AG08396 (cell line): ENCODE measurements at places on chromosomes 1 and 21.

DNA sequence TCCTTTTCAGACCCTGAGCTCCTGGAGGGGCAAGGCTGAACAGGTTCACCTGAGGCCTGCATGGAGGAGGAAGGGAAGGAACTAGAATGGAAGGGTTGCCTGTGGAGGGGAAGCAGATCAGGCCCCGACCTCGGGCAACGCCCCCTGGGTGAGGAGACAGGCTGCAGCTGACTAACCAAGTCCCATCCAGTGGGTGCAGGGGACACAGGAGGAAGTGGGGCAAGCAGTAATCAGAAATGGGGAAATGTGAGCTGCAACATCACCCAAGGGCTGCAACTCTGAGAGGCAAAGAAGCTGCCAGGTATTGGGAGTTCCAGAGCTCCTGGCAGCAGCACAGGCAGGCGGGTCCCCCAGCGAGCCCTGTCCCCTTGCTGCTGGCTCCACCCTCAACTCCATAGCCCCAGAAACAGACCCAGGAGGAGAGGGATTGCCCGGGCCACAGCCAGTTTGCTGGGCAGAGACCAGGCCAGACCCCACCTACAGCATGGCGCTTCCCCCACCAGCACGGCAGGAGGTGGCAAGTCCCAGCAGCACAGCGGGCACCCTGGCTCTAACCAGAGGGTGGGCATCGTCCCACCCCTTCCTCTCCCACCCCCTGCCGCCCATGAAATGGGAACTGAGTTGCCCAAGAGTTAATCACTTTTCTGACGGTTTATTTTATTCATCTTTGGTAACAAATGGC is 38.5 kb downstream of the MRPL37 start:
- no peak for DNase-seq

GRCh38 chr1:167683226-167683625 is 38.6 kb upstream of the MPZL1 start:
- DNase-seq = no peak

GRCh38 chr1:183039985-183040447 is 16.8 kb downstream of the LAMC1 start:
- DNase-seq = peak; percentile 28

GRCh38 chr1:178993559-178993958 is 32.1 kb upstream of the FAM20B start:
- no peak for DNase-seq

GRCh38 chr1:76759171-76759860 is 108.0 kb upstream of the ST6GALNAC5 start:
- DNase-seq = no peak

- no peak for DNase-seq
These were observed 283.5 kb upstream of the ADAMTS5 start for GRCh38 chr21:27250366-27250765.
